Fibroblast of upper back skin (primary cell): ENCODE measurements at places on chromosomes 7 and 10.

- peak; percentile 99 for DNase-seq
Observed at GRCh38 chr7:47392241-47392759, 189.6 kb downstream of the TNS3 start.

DNA sequence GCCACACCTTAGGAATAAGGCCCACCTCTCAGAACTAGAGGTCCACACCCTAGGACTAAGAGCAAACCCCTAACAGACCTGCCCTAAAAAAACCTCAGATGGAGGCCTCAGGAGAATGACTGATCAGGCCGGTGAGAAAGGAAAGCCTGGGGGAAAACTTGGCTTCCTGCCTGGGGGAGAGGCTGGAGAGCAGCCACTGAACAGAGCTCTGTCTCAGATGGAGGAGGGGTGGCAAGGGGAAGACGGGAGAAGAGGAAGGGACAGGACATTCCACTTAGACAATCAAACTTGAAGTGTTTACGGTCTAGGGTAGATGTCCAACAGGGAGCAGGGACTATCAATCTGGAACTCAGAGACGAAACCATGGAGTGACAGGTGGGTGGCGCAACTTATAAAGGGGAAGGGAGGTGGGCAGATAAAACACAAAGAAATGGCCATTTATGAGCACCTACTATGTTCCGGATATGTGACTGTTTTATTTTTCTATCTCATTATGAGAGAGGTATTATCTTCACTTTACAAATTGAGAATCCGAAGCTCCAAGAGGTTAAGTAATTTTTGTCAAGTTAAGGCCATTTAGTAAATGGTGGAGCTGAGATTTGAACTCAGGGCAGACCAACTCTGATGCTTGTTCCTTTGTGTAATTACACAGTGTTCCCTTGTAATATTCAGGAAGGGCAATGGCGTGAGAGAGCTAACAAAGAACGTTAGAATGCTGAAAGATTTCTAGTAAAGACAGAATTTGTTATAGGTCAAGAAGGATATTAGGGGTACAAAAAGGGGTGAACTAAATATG is 82.6 kb downstream of the DNMBP start:
- DNase-seq: peak; percentile 83

- DNase-seq: no peak
Observed at GRCh38 chr10:70729763-70730357, 55.3 kb downstream of the TBATA start.

- no peak for DNase-seq
Observed at GRCh38 chr10:43225004-43225786, 41.7 kb downstream of the RASGEF1A start.

DNA sequence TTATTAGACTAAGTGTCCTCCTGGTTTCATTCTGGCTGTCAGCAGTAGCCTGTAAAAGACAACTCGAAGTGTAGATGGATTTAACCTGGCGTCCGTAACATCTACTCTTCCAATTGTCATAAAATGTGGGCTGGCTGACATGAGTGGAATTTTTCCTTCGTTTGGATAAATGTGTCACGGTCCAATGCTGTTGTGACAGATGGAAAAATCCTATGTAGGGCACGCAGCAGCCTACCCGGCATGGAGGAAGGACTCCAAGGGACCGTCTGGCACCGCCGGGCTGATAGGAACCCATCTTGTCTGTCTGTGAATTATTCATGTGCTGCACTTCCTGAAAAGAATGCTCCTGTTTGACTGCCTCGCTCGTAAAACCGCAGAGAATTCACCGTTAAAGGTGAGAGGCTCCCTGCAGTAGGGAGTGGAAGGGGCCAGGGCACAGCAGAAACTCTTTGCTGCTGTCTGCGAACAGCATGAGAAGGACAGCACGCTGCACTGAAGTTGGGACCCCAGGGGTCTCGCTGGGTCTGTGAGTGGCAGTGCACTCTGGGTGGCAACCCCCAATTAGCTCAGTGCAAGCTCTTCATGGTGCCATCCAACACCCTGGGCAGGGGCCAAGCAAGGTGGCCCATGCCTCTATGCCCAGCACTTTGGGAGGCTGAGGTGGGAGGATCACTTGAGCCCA is 1.6 kb upstream of the ORAI2 start:
- DNase-seq: no peak

GRCh38 chr10:72276421-72277339 is 3.0 kb downstream of the DDIT4 start:
- DNase-seq: peak; percentile 90

DNA sequence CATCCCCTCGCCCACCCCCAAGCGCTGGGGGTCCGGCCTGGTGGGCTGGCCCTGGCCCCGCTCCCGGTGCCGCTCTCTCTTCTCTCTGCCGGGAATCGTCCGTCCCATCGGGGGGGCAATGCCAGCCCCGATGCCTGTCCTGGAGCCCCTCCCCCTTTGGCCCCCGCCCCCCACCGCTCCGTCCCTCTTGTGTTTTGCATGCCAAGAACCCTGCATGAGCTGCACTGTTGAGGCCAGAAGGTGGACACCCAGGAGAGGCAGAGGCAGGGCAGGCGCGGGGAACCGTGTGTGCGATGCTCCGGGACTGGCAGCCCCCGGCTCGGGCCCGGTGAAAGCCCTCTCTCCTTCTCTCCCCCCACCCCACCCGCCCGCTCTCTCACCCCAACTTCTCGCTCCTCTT is 22.1 kb upstream of the HSPB1 start:
- DNase-seq: no peak

GRCh38 chr7:111089822-111090426 is 1.0 kb upstream of the LRRN3 start:
- DNase-seq: peak; percentile 52

DNA sequence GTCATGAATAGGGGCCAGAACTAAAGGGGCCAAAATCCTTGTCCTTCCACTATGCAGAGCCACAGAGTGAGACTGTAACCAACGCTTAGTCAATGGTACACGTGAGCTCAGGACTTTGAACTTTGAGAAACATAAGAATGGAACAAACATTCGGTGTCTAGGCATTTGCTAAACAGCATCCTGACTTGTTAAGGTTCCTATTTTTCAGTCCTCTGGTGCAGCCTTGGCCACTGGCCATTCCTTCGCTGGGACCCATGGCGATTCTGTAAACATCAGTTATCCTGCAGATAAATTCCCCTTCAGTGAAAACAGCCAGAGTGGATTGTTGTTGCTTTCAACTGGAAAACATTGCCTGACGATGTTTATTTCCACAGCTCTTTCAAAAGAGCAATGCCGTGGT is 266.8 kb downstream of the SORCS1 start:
- no peak for DNase-seq

- DNase-seq: peak; percentile 75
Observed at GRCh38 chr7:11185179-11185815, 211.6 kb downstream of the PHF14 start.

- DNase-seq: peak; percentile 28
Observed at GRCh38 chr10:84256510-84257342, 11.9 kb downstream of the RGR start.

DNA sequence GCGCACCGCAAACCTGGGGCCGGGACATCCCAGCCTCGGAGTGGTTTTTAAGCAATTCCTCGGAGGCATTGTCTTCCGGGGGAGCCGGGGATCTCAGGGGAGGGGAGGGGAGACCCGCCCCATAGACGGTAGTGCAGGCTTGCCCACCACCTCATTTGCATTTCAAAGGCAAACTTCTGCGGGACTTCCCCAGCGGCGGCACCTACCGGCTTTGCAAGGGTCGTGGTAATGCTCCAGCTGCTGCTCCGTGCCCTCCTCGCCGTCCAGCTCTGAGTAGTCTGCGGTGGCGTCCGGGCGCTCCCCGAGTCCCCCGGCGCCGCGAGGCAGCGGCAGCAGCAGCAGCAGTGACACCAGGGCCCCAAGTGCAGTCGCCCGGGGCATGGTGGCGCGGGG is 425 bp downstream of the TLL2 start:
- no peak for DNase-seq

- DNase-seq: no peak
Observed at GRCh38 chr7:97801108-97801507, 69.2 kb downstream of the TAC1 start.

- DNase-seq: no peak
Observed at GRCh38 chr10:24376731-24377130, 167.8 kb downstream of the KIAA1217 start.

GRCh38 chr10:122632031-122632430 is 67.6 kb downstream of the C10orf120 start:
- DNase-seq: no peak

- DNase-seq: no peak
Observed at GRCh38 chr10:60420991-60421894, 31.6 kb upstream of the ANK3 start.

DNA sequence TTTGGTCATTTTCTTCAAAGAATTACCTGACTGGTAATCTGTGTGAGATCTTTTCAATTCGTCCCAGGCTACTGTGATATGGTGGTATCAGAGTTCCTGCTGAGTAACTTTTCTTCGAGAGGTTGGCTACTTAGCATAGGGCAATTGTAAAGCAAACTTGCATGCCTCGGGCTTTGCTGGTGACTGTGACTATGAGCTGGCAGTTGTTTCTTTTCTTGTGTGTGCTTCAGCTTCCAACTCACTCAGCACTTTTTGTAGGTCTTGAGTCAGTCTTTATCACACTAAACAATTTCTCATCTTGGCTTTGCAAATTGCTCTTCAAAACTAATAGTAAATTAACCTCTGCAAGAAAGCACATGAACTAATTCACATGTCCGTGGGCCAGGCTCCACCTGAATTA is 44.3 kb downstream of the PRR15 start:
- DNase-seq: no peak

- DNase-seq: no peak
Observed at GRCh38 chr7:66859794-66860645, 61.0 kb upstream of the TMEM248 start.

DNA sequence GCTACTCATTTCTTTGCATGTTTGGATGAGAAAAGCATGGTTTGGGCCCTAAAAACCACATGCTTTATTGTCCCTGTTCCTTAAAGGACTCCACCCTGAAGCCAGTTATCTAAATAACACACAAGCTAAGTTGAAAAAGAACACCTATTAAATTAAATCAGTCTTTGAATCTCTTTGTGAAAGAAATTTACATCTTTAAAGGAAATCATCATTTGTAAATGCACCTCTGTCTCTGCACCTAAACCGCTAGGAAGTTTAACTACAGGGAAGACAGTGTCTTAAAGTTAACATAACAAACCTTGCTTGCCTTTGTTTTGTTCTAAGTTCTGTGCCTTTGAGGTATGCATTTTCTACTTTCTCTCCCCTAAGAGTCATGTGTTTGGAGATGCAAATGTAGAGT is 52.6 kb downstream of the HTR7 start:
- no peak for DNase-seq

DNA sequence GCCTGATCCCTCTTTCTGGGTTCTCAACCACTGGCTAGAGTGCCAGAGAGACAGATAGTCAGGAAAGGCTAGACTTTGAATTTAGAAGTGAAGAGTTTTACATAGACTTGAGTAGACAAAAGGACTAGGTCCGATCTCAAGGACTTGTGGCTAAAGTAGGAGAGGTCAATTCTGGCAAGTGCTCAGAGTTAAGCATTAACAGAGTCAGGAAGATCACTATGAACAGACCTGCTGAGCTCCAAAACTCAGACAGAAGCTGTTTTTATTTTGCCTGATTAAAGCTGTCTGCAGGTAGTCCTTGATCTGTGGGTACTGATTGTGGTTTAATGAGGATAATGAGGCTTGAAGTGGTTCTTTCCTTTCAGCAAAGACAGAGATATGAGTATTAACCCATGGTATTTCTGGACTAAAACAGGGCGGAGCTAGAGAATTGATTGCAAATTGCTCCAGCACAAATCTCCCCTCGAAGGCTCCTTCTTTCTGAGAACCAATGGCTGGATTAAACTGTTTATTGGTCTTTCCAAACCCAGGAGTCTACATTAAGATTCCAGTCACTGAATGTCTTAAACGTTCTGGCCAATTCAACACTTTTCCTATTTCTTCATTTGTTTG is 423.2 kb downstream of the IPMK start:
- no peak for DNase-seq

DNA sequence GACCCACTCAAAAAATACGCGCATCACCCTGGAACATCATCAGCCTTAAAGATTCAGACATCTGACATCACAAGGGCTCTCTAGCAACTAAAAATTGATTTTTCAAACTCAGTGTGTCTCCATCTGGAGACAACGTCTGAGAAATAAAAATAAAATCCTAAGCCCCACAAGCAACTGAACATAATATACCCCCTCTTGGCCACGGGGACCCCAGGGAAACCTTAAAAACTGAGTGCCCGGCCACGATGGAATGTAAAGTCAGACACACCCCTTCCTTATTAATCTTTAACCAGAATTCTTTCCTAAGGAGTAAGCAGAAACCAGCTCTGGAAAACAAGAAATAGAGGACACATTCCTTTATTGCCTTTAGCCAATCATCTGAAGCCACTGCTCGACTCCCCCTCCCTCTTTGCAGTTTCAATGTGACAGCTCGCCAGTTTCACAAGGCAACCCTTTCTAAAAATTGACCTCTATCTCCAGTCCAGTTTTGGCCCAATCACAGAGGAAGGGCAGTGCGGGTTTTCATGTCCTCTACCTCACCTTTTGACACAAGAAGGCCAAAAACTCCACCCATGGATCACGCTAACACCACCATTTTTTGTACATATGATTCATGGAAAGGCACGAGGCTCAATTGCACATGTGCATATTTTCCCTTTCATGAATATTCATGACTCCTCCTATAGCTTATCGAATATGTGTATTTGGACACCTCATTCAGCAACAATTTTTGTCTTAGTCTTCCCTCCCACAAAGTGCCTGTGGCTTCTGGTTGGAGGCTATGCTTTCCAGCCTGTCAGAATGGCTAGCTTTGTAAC is 24.2 kb downstream of the IFIT3 start:
- peak; percentile 98 for DNase-seq

DNA sequence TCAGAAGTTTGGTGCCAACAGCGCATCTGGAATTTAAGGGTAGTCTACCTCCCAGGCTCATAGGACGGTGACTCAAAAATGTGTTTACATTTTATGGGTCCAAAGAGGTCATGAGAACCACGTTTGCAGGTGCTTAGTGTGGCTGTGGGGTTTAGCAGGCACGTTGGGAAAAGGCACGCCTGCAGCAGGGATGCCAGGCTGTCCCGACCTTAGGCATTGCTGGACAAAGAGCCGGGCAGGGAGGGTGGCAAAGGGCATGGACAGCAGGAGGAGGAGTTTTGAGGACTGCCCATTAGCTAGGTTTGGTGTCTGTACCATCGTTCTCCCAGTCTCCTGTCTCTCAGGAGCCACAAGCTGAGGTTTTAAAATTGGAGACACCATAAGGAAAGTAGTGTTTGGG is 104.4 kb downstream of the TRRAP start:
- no peak for DNase-seq

- no peak for DNase-seq
Observed at GRCh38 chr10:34219753-34220548, 595.1 kb downstream of the PARD3 start.

DNA sequence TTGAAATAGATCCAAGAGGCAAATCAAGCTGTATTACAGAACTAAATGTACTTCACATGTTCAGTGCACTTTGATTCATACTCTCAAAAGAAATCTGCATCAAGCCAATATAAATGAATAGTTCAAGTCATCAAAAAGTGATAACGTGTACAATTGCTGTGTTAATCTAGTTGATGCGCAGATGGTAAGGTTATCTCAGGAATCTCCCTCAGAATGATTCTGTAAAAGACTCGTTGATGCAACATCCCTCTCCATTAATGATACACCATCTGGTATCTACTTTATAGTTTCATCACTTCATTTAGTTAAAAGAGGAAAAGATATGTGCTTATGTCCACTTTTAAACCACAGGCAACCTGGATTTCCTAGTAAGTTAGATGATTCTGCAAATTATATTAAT is 200.6 kb downstream of the CHCHD3 start:
- no peak for DNase-seq
